Activated CD4-positive, alpha-beta memory T cell treated with anti-CD3 and anti-CD28 coated beads for 36 hours (primary cell): ENCODE measurements at places on chromosomes 5 and 9.

DNA sequence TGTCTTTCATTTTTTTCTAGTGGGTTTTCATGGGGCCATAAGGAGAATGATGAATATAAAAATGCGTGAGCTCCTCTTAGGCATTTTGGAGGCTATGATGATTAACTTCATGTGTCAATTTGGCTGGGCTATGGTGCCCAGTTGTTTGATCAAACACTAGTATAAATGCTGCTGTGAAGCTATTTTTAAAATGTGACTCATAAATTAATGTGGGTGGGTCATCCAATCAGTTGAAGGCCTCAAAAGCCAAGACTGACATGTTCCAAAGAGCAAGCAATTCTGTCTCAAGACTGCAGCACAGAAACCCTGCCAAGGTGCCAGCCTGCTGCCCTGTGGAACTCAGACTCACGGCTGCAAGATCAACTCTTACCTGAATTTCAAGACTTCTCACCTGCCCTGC lies 24.4 kb upstream of the ICE1 start:
- DNase-seq: no peak

GRCh38 chr5:50751064-50751657 lies 84.7 kb downstream of the PARP8 start:
- peak; percentile 37 for DNase-seq

DNA sequence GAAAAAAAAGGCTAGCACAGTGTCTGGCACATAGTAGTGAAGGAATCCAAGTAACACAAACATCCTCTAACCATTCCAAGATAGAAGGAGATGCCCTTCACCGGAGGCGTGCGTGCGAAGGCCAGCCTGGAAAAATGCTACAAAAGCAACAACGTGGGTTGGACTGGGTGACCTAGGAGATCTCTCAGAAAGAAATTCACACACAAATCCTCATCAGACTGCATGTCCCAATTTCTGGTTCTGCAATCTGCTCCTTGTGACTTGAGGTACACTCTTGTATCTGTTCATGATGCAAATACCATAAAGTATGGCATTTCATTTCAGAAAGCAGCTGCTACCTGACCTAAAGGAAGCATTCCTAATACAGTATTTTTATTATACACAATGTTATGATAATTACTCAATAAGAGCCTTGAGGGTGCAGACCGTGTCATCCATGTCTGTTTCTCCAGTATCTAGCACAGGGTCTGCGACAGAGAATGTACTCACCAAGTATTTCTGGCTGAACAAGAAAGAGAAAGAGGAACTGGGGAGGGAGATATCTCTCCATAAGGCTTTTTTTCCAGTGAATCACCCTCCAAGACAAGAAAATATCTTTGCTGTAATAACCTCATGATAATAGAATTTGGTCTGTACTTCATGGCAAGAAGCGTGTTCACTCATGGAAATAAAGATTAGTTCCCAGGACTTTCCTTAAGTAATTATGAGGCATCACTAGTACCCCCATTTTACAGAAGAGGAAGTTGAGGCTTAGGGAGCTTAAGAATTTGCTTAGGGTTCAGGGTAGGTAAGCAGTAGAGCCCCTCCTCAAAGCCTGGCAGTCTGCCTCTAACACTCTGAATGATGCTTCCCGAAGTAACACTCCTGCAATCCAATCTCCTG lies 138.3 kb downstream of the CDK5RAP2 start:
- no peak for DNase-seq

- no peak for DNase-seq
Observed at GRCh38 chr5:122977319-122977718, 59.2 kb downstream of the PPIC start.
